SK-MEL-5 (cell line): ENCODE measurements at places on chromosomes 7 and 10. TPM values are rescaled to one million over a fixed set of nuclear protein-coding genes. Genes with fewer than 3 reads are reported as not detected.

The UNC5B gene
- total RNA-seq, result 0.82 and 0.90 TPM in 2 replicates

DNA sequence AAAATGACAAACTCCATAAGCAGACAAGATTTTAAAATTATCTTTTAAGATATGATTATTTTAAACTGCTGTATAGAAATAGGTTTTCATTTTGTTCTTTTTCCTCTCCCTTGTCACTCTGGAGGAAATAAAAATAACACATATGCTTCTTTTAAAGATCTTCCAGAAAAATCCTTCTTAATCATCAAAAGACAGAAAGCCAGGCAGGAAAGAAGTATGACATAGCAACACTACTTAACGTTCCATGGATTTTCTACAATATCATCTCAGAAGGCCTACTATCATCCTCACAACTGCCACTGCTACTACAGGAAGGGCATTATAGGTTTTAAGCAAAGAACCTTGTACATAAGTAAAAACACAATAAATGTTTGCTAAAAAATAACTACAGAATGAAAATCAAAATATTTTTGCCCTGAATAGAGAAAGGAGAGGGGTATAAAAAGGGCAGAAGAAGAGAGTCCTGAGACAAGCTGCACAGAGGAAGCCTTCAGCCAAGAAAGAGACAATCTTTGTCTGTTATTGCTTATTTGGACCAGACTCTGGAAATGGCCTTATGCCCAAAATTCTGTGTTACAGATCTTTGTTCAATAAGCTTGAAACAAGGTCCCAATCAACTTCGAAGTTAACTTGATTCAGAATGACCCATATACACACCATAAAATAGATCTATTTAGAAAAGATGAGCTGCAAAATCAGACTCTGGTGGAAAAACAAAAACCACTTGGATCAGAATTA lies 67.8 kb downstream of the ABI1 start:
- DNase-seq, result peak; percentile 36

The PTPRZ1 gene
- total RNA-seq, result 36.8 and 39.0 TPM in 2 replicates

GRCh38 chr7:24945899-24946298 lies 34.1 kb downstream of the OSBPL3 start:
- DNase-seq, result no peak

The SIRT1 gene
- total RNA-seq, result 10.9 and 13.7 TPM in 2 replicates

- DNase-seq, result no peak
These were observed 75.2 kb downstream of the PARD3 start for GRCh38 chr10:34739915-34740314.

DNA sequence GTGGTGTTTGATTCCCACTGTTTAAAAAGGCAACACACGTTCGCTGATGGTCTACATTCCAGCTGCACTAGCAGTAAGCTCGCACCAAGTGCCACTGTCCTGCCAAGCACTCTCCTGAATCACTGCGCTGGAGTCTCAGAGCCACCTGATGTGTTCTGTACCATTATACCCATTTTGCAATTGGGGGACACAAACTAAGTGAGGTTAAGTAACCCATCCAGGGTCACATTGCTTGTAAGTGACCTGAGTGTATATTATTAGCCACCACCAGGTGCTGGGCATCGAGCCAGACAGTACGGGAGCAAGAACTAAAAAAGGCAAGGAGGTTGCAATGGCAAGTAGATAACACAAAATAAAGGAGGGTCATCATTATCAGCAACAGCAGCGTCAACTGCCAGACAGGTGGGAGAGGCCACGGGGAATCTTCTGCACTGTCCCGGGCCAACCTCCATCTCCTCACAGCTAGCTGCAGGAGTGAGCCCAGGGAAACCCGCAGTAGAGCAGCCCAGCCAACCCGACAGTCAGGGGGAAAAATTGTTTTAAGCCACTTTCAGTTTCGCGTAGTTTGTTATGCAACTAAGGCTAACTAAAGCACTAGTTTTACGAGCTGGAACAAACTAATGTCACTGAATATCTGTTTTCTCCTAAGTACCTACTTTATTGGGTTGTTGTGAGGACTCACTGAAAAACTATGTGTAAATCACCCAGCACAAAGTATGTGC lies 712 bp upstream of the CPVL start:
- peak; percentile 26 for DNase-seq

DNA sequence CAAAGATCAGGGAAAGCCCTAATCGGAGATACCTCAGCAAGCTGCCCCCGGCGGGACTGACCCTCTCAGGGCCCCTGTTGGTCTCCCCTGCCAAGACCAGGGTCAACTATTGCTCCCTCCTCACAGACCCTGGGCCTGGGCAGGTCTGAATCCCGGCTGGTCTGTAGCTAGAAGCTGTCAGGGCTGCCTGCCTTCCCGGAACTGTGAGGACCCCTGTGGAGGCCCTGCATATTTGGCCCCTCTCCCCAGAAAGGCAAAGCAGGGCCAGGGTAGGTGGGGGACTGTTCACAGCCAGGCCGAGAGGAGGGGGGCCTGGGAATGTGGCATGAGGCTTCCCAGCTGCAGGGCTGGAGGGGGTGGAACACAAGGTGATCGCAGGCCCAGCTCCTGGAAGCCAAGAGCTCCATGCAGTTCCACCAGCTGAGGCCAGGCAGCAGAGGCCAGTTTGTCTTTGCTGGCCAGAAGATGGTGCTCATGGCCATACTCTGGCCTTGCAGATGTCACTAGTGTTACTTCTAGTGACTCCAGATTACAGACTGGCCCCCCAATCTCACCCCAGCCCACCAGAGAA lies 24.1 kb downstream of the TBATA start:
- peak; percentile 33 for DNase-seq

The SCD gene
- 867 and 870 TPM in 2 replicates for total RNA-seq

The TSPAN12 gene
- 2.3 and 5.7 TPM in 2 replicates for total RNA-seq

- no peak for DNase-seq
These were observed 23.9 kb downstream of the SLC25A40 start for GRCh38 chr7:87852306-87852705.

The SEMA3D gene
- 0.95 and 1.3 TPM in 2 replicates for total RNA-seq

The FRAT2 gene
- 20.5 and 22.0 TPM in 2 replicates for total RNA-seq

DNA sequence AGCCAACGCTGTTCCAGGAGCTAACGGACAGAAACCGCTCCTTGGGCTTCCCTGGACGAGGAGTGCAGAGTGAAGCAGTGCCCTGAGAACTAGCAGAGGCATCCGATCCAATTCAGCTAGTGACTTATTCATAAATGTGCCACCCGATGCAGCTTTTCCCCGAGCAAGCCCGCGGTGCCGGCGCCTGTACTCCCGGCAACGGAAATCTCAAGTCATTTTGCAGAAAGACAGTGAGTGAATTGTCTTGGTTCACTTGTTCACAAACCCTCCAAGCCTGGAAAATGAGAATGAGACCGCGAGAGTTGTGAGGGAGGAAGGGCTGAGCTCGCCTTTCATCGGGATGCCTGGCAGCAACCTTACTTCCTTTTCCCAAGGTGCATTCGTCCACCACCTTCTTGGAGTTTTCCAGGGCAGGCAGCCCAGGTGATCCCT lies 87.5 kb downstream of the COBL start:
- peak; percentile 55 for DNase-seq

DNA sequence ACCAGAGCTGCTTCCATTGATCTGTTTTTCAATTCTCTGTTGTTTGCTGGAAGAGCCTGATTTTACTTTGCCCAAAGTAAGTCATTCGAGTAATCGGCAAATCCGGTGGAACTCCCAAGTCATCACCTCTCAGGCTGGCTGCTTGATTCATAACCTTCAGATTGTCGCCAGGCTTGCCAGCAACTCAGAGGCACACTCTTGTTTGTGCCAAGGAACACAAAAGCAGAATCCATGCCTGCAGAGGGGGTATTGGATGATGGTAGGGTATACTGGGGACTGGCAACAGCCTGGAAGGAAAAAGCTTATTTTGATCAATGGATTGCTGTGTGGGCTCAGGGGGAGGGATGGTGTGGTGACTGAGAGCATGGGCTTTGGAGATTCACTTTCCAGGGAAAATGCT lies 542.4 kb downstream of the SORCS3 start:
- no peak for DNase-seq

GRCh38 chr10:21166557-21167287 lies 269.6 kb upstream of the NEBL start:
- DNase-seq, result no peak

The MMD2 gene
- not detected in 2 replicates for total RNA-seq

The RADIL gene
- 24.3 and 25.3 TPM in 2 replicates for total RNA-seq

The CARD11 gene
- not detected in 2 replicates for total RNA-seq

DNA sequence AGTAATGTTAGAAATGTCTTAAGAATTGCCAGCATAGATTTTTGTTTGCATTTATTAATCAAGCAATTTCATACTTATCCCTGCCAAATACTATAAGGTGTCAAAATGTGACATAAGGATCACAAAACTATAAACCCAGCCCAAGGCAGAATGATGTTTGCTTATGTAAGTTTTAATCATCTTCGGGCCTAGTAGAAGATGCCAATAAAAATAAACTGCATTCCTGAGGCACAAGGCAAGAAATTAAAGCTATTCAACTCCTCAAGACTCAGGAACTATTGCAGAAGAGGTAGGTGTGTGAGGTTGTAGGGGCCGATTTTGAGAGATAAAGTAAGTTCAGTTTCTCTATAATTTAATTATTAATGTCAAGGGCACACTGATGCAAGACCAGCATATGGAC lies 189.4 kb upstream of the AHR start:
- no peak for DNase-seq

The PAPSS2 gene
- 69.3 and 71.8 TPM in 2 replicates for total RNA-seq

DNA sequence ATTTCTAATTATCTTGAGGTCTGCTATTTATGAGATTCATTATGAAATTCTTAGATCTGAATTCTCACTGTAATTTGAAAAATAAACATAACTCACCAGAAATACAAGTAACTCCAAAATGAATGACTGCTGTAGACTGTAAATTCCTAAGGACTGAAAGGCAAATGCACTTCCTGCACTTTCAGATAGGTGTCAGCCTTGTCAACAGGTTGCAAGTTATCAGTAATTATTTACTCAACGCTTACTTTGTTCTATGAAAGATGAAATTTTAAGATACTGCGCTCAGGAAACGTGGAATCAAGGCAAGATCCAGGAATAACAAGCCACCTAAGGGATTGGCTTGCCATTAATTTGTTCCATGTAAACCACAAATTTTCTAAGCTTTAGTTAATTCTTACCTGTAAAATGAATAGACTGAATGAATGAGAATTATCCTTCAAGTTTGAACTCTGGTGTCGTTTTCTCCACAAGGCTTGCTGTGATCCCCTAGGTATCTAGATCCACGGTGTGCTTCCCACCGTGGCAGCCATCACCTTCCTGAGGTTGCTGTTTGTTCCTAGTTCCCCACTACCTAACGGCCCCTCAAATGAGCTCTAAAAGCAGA lies 12.6 kb downstream of the DHX32 start:
- peak; percentile 65 for DNase-seq

DNA sequence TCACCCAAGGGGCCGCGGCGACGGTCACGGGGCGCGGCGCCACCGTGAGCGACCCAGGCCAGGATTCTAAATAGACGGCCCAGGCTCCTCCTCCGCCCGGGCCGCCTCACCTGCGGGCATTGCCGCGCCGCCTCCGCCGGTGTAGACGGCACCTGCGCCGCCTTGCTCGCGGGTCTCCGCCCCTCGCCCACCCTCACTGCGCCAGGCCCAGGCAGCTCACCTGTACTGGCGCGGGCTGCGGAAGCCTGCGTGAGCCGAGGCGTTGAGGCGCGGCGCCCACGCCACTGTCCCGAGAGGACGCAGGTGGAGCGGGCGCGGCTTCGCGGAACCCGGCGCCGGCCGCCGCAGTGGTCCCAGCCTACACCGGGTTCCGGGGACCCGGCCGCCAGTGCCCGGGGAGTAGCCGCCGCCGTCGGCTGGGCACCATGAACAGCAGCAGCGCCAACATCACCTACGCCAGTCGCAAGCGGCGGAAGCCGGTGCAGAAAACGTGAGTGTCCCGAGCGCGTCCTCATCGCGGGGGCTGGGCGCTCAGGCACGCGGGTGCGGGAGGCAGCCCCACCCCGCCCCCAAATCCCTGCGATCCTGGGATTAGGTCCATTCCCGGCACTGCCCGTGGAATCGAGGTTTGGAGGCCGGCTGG lies 509 bp downstream of the AHR start:
- no peak for DNase-seq

DNA sequence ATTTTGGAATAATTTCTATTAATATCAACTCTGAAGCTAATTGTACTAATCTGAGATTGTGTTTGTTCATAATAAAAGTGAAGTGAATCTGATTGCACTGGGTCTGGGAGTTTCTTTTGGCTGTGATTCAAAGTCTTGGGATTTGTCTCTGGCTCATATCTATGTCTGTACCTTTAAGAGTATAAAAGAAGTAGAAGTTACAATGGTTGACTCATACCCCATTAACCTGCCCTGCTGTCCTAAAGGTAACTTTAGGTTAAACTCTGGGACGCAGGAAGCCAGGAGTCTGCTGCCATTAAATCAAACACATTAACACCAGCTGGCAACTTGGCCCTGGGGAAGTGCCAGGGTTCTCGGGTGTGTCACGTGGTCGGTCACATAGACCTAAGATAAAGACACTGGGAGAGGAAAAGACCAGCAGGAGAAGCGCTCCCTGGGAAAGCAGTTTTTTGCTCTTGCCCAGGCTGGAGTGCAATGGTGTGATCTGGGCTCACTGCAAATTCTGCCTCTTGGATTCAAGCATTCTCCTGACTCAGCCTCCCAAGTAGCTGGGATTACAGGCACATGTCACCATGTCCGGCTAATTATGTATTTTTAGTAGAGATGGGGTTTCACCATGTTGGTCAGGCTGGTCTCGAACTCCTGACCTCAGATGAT lies 17.8 kb downstream of the SCD start:
- DNase-seq, result peak; percentile 89

GRCh38 chr10:121325490-121326231 lies 272.6 kb downstream of the FGFR2 start:
- DNase-seq, result no peak

DNA sequence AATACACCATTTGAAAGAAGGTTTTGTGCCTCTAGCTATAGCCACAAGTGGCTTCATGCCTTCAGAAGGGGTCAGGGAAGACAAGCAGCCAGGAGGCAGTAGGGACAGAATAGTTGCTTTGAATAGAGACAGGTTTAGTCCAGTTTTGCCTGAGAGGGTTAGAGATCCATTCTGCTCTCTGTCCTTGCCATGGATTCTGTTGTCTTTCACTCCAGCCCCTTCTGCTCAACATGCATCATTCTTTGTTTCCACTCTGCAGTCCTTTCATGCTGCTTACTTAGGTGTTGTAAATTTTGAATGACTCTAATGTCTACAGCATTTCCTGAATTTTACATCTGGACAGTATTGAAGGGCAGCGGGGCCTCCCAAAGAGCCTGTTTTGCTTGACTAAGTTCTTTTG lies 60.3 kb downstream of the CNTNAP2 start:
- no peak for DNase-seq

DNA sequence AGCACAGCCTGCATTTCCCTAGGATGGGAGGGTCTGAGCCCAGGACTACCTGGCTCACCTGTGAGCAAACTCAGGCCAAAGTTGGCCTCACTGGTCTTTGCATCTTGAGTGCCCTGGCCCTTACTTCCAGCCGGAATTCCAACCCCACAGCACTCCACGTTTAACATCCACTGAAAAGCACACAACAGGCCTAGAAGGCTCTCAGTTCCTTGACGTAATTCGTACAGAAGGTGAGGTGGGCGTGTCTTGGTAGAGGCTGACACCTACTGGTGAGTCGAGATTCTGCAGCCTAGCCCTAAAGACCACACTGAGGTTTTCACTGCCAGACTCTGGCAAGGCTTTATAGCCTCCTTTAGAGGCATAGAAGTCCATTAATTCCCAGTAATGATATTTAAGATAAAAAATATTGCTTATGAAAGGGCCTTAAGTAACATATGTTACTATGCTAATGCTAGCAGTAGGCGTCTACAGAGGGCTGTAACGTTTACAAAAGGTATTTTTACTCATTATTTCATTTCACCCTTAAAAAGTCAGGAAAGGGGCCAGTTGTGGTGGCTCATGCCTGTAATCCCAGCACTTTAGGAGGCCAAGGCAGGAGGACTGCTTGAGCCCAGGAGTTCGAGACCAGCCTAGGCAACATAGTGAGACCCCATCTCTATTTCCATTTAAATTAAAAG lies 95.8 kb downstream of the HIP1 start:
- DNase-seq, result peak; percentile 88
